ENCODE measurements at places on chromosomes 6 and 20. TPM values are rescaled to one million over a fixed set of nuclear protein-coding genes. Genes with fewer than 3 reads are reported as not detected.
A peak's percentile ranks its signal among the peaks of the same experiment; 100 is the strongest.

- no peaks in the 10 kb centered on the region for H3K36me3 ChIP-seq
- H3K4me1 ChIP-seq, result peaks cover 11% of the 10 kb centered on the region
- H3K27me3 ChIP-seq, result peaks cover 2% of the 10 kb centered on the region
These were observed 145.8 kb downstream of the MRPL14 start for GRCh38 chr6:43981363-43981990.

GRCh38 chr20:59400708-59401107 is 100.3 kb downstream of the EDN3 start:
- no peak overlapping the region for H3K4me3 ChIP-seq
- no peak overlapping the region for H3K27ac ChIP-seq
- no peaks in the 10 kb centered on the region for H3K36me3 ChIP-seq
- peaks cover 12% of the 10 kb centered on the region for H3K27me3 ChIP-seq
- no peak for DNase-seq

DNA sequence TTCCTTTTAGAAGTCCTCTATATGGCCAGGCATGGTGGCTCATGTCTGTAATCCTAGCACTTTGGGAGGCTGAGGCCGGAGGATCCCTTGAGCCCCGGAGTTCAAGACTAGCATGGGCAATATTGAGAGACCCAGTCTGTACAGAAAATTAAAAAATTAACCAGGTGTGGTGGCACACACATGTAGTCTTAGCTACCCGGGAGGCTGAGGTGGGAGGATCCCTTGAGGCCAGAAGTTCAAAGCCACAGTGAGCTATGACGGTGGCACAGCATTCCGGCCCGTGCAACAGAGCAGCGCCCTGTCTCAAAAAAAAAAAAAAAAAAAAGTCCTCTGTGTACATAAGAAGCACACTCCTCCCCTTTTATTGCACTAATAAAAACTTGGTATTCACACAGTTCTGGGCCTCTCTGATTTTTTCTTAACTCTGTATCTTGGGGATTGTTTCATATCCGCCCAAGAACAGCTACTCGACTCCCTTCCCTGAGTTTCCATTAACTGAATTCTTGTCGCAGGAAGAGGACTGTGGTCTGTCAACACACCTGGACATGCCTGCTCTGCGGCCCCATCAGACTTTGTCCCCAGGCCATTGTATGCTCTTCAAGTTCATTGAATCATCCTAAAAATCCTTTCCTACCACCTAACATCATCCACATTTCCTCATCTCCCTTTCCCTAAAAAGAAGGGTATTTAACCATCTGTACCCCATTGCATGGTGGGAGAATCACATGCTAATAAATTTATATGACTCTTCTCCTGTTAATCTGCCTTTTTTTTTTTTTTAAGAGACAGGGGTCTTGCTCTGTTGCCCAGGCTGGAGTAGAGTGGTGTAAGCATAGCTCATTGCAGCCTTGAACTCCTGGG is 25.9 kb upstream of the PPP1R3G start:
- H3K27ac ChIP-seq, result no peak overlapping the region
- H3K36me3 ChIP-seq, result no peaks in the 10 kb centered on the region
- no peak for DNase-seq
- H3K4me3 ChIP-seq, result no peak overlapping the region
- H3K27me3 ChIP-seq, result no peaks in the 10 kb centered on the region

GRCh38 chr20:35267092-35267491 is 10.8 kb downstream of the MMP24OS start:
- H3K27me3 ChIP-seq, result no peaks in the 10 kb centered on the region
- peaks cover 10% of the 10 kb centered on the region for H3K4me1 ChIP-seq
- no peak overlapping the region for H3K27ac ChIP-seq
- H3K4me3 ChIP-seq, result no peak overlapping the region

DNA sequence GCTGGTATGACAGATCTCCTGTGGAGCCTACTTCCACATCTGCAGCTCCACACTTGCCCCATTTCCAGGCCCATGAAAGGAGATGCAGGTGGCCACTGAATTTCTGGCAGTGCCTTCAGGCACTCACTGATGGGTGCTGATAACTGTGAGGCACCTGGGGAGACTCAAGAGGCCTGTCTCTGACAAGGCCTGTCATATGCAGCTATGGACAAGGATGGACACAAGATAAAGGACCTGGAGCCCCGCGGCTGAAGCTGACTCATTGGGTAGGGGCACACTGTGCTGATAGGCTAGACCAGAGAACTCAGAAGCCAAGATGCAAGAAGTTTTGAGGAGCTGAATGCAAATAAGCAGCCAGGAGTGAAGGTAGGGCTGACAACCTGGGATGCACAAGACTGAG is 81.0 kb upstream of the LRFN2 start:
- DNase-seq, result no peak
- H3K36me3 ChIP-seq, result no peaks in the 10 kb centered on the region
- no peaks in the 10 kb centered on the region for H3K27me3 ChIP-seq
- no peak overlapping the region for H3K4me3 ChIP-seq

GRCh38 chr6:147322299-147323162 is 118.3 kb downstream of the STXBP5 start:
- no peaks in the 10 kb centered on the region for H3K27me3 ChIP-seq
- H3K4me3 ChIP-seq, result no peak overlapping the region
- peak overlapping the region; percentile 49 for H3K27ac ChIP-seq
- H3K36me3 ChIP-seq, result peaks cover 26% of the 10 kb centered on the region
- peak; percentile 73 for DNase-seq

BTNL2 gene
- polyA plus RNA-seq, result not detected

DACT2 gene
- not detected for polyA plus RNA-seq

ZSCAN23 gene
- 0.89 TPM for polyA plus RNA-seq

CYP24A1 gene
- polyA plus RNA-seq, result not detected
